ENCODE measurements at places on chromosomes 7 and 10. TPM values are rescaled to one million over a fixed set of nuclear protein-coding genes. Genes with fewer than 3 reads are reported as not detected.
A peak's percentile ranks its signal among the peaks of the same experiment; 100 is the strongest.

DNA sequence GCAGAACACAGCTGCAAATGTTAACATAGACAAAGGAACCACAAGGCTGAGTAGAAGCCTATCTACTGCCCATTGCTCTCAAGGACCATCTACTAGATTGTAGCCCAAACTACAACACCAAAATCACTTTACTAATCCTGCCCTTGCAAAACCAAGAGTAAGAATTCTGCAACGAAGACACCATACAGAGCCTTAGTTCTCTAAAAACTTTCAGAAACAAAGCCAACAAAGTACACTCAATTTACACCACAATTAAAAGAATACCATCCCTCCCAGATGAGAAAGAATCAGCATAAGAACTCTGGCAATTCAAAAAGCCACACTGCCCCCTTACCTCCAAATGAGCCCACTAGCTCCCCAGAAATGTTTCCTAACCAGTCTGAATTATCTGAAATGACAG is 294.3 kb downstream of the CTNNA3 start:
- H3K4me3 ChIP-seq: no peak overlapping the region
- H3K4me1 ChIP-seq: no peaks in the 10 kb centered on the region
- H3K36me3 ChIP-seq: no peaks in the 10 kb centered on the region
- no peak overlapping the region for H3K27ac ChIP-seq
- no peak for DNase-seq
- H3K27me3 ChIP-seq: peaks cover 10% of the 10 kb centered on the region

- no peak for DNase-seq
- H3K4me3 ChIP-seq: no peak overlapping the region
- no peak overlapping the region for H3K27ac ChIP-seq
- peaks cover 9% of the 10 kb centered on the region for H3K4me1 ChIP-seq
- no peaks in the 10 kb centered on the region for H3K27me3 ChIP-seq
These were observed 286.1 kb upstream of the C7orf33 start for GRCh38 chr7:148304456-148304855.

DNA sequence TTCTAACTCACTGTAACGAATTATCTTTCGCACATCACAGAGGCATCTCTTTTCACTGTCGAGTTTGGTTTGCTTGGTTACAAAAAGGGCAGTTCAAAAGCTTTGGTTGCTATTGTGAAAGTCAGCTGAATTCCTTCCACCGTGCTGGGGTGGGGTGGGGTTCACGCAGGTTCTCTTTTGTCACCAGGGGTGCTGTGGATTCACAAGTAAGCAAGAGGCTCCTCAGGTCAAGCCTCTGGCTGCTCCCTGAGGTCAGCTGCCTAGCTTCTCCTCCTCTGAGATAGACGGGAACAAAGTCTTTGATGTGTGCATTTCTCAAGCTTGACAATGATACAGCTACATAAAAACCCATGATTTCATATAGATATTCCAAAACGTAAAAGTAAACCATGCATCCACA is 47.7 kb downstream of the EGFR start:
- no peak for DNase-seq
- no peak overlapping the region for H3K27ac ChIP-seq
- H3K36me3 ChIP-seq: no peaks in the 10 kb centered on the region
- H3K27me3 ChIP-seq: peaks cover 7% of the 10 kb centered on the region
- no peak overlapping the region for H3K4me3 ChIP-seq

Gene COL13A1
- not detected for total RNA-seq

GRCh38 chr7:88647825-88648224 is 111.7 kb upstream of the ZNF804B start:
- no peak overlapping the region for H3K27ac ChIP-seq
- no peak overlapping the region for H3K4me3 ChIP-seq
- no peak for DNase-seq
- H3K27me3 ChIP-seq: no peaks in the 10 kb centered on the region

DNA sequence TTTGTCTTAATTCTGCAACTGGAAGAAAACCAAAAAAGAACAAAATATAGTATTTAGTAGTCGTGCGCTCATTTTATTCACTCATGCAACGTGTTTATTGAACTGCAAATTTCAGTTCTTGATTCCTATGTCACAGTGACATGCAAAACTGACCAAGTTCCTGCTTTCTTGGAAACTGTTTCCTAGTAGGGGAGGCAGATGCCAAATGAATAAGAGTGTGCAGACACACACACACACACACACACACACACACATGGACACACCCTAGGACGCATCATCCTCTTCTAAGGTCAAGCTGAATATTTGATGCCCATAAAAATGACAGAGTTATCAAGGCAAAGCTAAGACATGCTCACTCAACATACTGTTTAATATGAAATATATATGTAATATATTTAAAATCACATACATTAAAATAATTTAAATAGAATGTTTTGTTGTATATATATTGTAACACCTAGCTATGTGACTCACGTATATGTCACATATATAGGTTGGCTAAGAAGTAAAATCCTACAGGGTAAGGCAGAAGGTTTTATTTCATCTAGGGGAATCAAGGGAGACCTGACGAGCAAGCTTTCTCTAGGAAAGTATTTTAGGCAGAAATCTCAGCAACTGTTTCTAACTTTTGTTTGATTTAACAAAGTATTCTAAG is 79.6 kb downstream of the SVIL start:
- H3K36me3 ChIP-seq: peaks cover 28% of the 10 kb centered on the region
- no peak for DNase-seq
- no peaks in the 10 kb centered on the region for H3K27me3 ChIP-seq
- no peak overlapping the region for H3K27ac ChIP-seq
- H3K4me1 ChIP-seq: no peaks in the 10 kb centered on the region

Gene LBX1
- total RNA-seq: not detected

GRCh38 chr7:80779456-80779855 is 139.4 kb downstream of the SEMA3C start:
- H3K27me3 ChIP-seq: no peaks in the 10 kb centered on the region
- no peak overlapping the region for H3K4me3 ChIP-seq
- H3K27ac ChIP-seq: no peak overlapping the region
- H3K4me1 ChIP-seq: no peaks in the 10 kb centered on the region
- no peaks in the 10 kb centered on the region for H3K36me3 ChIP-seq

DNA sequence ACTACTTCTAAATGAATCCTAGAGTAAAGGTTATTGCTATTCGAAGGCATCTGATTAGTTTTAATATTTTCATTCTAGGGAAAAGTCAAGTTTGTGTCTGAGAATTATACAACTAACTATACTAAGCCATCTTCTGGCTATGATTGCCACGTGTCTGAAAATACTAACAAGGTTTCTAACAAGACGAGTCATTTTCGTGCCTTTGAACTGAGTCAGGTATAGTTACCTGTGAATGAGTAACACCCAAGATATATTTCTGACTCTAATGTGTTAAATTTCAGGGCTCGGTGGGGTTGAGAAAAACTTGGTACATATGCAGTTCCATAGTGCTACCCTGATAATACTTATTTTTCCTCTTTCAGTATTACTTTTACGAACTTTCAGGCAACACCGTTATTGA is 35.5 kb downstream of the TASOR2 start:
- H3K4me3 ChIP-seq: no peak overlapping the region
- H3K4me1 ChIP-seq: peaks cover 12% of the 10 kb centered on the region
- no peak overlapping the region for H3K27ac ChIP-seq
- peaks cover 16% of the 10 kb centered on the region for H3K36me3 ChIP-seq
- no peaks in the 10 kb centered on the region for H3K27me3 ChIP-seq

Gene NANOS1
- 0.55 TPM for total RNA-seq

Gene FAM237B
- not detected for total RNA-seq

Gene FFAR4
- total RNA-seq: not detected

DNA sequence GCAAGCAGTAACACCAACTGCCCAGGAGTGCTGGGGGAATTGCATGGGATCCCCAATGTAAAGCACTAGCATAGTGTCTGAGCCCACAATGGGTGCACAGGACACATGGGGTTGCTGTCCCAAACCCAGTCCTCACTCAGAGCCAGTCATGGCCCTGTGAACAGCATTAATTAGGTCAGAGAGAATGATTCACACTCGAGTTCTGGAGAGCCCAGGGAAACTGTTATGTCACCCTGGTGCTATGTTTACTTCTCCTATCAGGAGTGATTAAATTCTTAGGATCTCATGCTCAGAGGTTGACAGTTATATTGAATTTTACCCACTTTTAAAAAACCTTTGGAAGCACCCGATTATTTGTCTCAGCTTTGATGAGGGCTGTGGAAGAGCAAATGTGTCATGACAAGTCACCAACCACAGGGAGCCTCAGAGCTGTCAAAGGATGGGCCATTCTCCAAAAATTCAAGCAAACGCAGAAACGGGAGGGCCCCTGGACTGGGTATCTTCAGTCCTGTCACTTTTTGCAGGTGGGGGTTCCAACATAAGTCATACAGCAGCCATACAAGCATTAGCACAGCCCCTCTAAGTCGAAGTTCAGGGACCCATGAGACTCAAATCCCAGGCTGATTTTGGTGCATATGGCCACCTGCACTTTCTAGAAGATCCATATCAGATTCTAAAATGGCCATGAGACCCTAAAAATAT is 1.3 kb upstream of the RASSF4 start:
- H3K27me3 ChIP-seq: no peaks in the 10 kb centered on the region
- peaks cover 20% of the 10 kb centered on the region for H3K4me1 ChIP-seq
- H3K27ac ChIP-seq: peak overlapping the region; percentile 91
- peak overlapping the region; percentile 88 for H3K4me3 ChIP-seq
- DNase-seq: no peak

Gene TRPV5
- not detected for total RNA-seq

DNA sequence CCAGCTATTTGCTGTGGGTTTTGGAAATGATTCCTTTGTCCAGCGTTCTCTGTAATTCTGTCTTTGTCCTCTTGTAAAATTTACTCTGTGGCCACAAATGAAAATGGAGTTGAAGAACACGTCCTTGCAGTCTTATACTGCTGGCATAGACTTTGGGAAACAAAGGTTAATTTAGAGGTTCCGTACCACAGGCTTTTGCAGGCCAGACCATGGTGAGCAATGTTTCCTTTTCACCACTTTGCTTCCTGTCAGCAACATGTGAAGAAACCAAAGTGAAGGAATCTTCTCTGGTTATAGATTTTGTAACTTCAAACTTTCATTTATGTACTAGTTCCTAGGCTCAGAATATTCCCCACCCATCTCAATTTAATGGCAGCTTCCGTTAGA is 488.5 kb downstream of the MDFIC start:
- no peaks in the 10 kb centered on the region for H3K4me1 ChIP-seq
- no peaks in the 10 kb centered on the region for H3K27me3 ChIP-seq
- H3K27ac ChIP-seq: no peak overlapping the region
- H3K36me3 ChIP-seq: no peaks in the 10 kb centered on the region
- H3K4me3 ChIP-seq: no peak overlapping the region

DNA sequence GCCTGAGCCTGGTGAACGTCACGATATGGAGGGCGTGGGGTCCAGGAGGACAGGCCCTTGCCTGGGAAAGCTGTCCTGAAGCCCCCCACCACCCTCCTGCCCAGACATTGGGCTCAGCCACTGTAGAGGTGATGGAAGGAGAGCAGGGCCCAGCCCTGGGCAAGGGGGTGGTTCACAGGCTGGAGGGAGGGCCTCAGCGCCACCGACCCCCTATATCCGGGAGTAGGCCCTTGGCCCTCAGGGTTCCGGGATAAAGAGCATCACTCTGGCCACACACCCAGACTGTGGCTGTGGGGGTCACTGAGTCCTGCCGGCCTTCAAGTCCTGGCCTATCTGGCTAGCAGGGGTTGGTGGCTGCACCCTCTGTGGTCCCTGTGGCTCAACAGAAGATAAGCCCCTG is 55.3 kb upstream of the GTF2IRD1 start:
- H3K36me3 ChIP-seq: no peaks in the 10 kb centered on the region
- no peaks in the 10 kb centered on the region for H3K27me3 ChIP-seq
- H3K27ac ChIP-seq: no peak overlapping the region

DNA sequence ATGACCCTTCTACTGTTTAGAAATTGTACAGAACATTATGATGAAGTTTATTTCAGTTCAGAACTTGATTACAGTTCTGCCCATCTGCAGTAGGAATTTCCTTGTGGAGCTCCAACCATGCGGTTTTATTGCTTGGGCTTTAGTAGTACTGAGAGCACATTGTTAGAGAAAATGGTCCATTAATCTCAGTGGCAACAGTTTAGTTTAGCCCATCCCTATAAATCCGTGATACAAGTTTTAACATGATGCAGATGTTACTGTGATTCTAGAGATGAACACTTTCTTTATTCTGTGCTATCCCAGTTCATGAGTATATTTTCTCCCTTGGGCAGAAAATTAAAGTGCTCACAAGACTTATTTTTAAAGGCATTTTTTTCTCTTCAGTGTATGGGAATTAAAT is 84.8 kb upstream of the FZD8 start:
- no peak overlapping the region for H3K27ac ChIP-seq
- H3K4me3 ChIP-seq: no peak overlapping the region
- H3K36me3 ChIP-seq: no peaks in the 10 kb centered on the region
- no peaks in the 10 kb centered on the region for H3K4me1 ChIP-seq
- peaks cover 18% of the 10 kb centered on the region for H3K27me3 ChIP-seq

DNA sequence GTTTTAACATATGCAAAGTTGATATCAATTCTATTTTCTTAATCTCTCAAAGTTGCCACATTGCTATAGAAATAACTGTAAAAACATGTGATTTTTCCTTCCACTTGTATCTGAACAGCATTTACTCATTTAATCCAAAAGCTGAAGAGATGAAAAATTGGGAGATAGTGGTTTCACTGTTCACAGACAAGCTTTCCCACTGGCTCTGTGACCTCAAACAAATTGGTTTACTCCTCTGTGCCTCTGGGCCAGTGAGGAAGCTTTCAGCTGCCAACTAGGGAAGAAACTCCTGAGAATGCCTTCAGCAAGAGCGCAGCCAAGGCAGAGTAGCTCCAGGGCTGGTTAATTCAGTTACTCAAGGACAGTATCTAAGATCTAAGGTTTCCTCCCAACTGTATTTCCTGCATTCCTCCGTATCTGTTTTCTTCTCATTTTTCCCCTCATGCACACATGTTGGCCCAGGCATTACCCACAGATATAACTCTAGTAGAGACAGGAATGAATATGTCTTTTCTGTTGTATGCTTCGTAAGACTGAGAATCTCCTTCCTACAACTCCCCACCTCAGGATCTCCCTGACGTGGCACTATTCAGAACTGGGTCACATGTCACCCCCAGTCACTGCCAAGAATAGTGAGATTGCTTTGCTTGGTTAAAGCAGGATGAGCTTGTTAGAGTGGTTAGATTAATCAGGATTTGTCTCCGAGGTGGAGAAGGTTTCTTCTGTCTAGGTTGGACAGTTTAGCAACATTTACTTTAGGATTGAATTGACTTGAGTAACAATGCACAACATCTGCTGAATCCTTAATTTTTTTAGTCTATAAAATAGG is 315.7 kb downstream of the NRG3 start:
- no peak for DNase-seq
- H3K4me3 ChIP-seq: no peak overlapping the region
- no peaks in the 10 kb centered on the region for H3K4me1 ChIP-seq
- H3K27me3 ChIP-seq: no peaks in the 10 kb centered on the region

GRCh38 chr10:48700071-48700470 is 15.4 kb downstream of the WDFY4 start:
- no peaks in the 10 kb centered on the region for H3K36me3 ChIP-seq
- H3K27me3 ChIP-seq: peaks cover 3% of the 10 kb centered on the region
- no peak overlapping the region for H3K4me3 ChIP-seq
- DNase-seq: no peak
- no peak overlapping the region for H3K27ac ChIP-seq

Measured in naive thymus-derived CD8-positive, alpha-beta T cell (primary cell).